ENCODE measurements at places on chromosomes 6 and 20.
A peak's percentile ranks its signal among the peaks of the same experiment; 100 is the strongest.

- no peak overlapping the region for H3K27ac ChIP-seq
- DNase-seq: no peak
- H3K4me3 ChIP-seq: no peak overlapping the region
- no peaks in the 10 kb centered on the region for H3K4me1 ChIP-seq
- H3K27me3 ChIP-seq: no peaks in the 10 kb centered on the region
- H3K36me3 ChIP-seq: peaks cover 2% of the 10 kb centered on the region
These were observed 16.9 kb downstream of the LAMA5 start for GRCh38 chr20:62350098-62350628.

- peaks cover 10% of the 10 kb centered on the region for H3K4me1 ChIP-seq
- H3K4me3 ChIP-seq: no peak overlapping the region
- no peak overlapping the region for H3K27ac ChIP-seq
- H3K27me3 ChIP-seq: peaks cover 13% of the 10 kb centered on the region
These were observed 178.1 kb upstream of the TCF21 start for GRCh38 chr6:133710826-133711225.

GRCh38 chr20:43825051-43825402 lies 89.6 kb upstream of the TOX2 start:
- peaks cover 5% of the 10 kb centered on the region for H3K4me1 ChIP-seq
- no peak overlapping the region for H3K4me3 ChIP-seq
- H3K27ac ChIP-seq: no peak overlapping the region
- no peaks in the 10 kb centered on the region for H3K36me3 ChIP-seq
- H3K27me3 ChIP-seq: peaks cover 29% of the 10 kb centered on the region

DNA sequence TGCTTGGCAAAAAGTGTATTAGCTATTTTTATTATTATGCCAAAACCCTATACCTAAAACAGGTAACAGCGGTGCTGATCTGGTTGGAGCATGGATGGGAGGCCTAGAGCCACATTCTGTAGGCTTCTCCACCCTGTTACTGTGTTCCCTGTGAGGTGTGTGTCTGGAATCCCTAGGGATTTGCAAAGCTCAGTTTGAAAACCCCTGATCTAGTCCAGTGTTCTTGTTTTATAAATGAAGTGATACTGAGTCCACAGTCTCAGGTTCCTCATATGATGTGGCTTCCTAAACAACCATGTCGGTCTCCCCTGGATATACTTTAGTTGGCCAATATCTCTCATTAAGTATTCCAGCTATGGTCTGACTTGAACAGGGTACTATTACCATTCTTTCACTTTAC lies 16.3 kb downstream of the ACSS2 start:
- H3K4me1 ChIP-seq: peaks cover 28% of the 10 kb centered on the region
- H3K27me3 ChIP-seq: no peaks in the 10 kb centered on the region
- no peak overlapping the region for H3K27ac ChIP-seq
- no peak overlapping the region for H3K4me3 ChIP-seq

GRCh38 chr6:156146891-156147290 lies 630.3 kb upstream of the ARID1B start:
- peaks cover 12% of the 10 kb centered on the region for H3K36me3 ChIP-seq
- H3K27me3 ChIP-seq: no peaks in the 10 kb centered on the region
- H3K27ac ChIP-seq: no peak overlapping the region
- no peak for DNase-seq
- H3K4me3 ChIP-seq: no peak overlapping the region
- H3K4me1 ChIP-seq: no peaks in the 10 kb centered on the region

- H3K36me3 ChIP-seq: no peaks in the 10 kb centered on the region
- no peaks in the 10 kb centered on the region for H3K27me3 ChIP-seq
- no peak for DNase-seq
- no peak overlapping the region for H3K4me3 ChIP-seq
These were observed 23.0 kb upstream of the BMP5 start for GRCh38 chr6:55898342-55898741.

GRCh38 chr6:165574220-165575157 lies 88.6 kb downstream of the PDE10A start:
- no peaks in the 10 kb centered on the region for H3K36me3 ChIP-seq
- no peaks in the 10 kb centered on the region for H3K27me3 ChIP-seq
- no peak overlapping the region for H3K4me3 ChIP-seq
- DNase-seq: no peak

- DNase-seq: no peak
- H3K27ac ChIP-seq: peak overlapping the region; percentile 60
- peaks cover 9% of the 10 kb centered on the region for H3K27me3 ChIP-seq
- no peak overlapping the region for H3K4me3 ChIP-seq
- H3K36me3 ChIP-seq: peaks cover 1% of the 10 kb centered on the region
- peaks cover 5% of the 10 kb centered on the region for H3K4me1 ChIP-seq
These were observed 1.3 kb downstream of the NOTCH4 start for GRCh38 chr6:32222333-32223230.

DNA sequence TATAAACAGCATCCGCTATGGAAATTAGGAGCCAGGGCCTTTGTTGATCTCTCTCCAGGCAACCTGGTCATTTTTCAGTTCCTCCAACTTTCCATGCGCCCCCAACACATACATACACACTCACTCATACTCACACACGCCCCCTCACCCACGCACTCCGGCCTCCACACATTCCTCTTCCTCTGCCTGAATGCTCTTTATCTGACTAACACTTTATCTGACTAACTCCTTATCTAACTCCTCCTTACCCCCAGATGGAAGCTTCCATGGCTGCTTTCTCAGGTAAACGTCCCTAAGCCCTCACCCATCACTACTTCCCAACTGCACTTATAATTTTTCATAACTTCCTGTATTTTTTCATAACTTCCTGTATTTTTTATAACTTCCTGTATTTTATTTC lies 17.4 kb downstream of the CASS4 start:
- peaks cover 2% of the 10 kb centered on the region for H3K36me3 ChIP-seq
- no peaks in the 10 kb centered on the region for H3K27me3 ChIP-seq
- H3K27ac ChIP-seq: peak overlapping the region; percentile 53
- H3K4me1 ChIP-seq: peaks cover 37% of the 10 kb centered on the region

GRCh38 chr6:143107911-143108761 lies 47.4 kb downstream of the AIG1 start:
- H3K27ac ChIP-seq: no peak overlapping the region
- H3K27me3 ChIP-seq: no peaks in the 10 kb centered on the region
- no peaks in the 10 kb centered on the region for H3K4me1 ChIP-seq
- no peak overlapping the region for H3K4me3 ChIP-seq
- DNase-seq: no peak

GRCh38 chr6:30915591-30915946 lies 1.5 kb downstream of the VARS2 start:
- peak overlapping the region; percentile 94 for H3K4me3 ChIP-seq
- H3K27ac ChIP-seq: peak overlapping the region; percentile 75
- H3K4me1 ChIP-seq: peaks cover 31% of the 10 kb centered on the region
- no peaks in the 10 kb centered on the region for H3K27me3 ChIP-seq
- H3K36me3 ChIP-seq: peaks cover 6% of the 10 kb centered on the region
- no peak for DNase-seq

DNA sequence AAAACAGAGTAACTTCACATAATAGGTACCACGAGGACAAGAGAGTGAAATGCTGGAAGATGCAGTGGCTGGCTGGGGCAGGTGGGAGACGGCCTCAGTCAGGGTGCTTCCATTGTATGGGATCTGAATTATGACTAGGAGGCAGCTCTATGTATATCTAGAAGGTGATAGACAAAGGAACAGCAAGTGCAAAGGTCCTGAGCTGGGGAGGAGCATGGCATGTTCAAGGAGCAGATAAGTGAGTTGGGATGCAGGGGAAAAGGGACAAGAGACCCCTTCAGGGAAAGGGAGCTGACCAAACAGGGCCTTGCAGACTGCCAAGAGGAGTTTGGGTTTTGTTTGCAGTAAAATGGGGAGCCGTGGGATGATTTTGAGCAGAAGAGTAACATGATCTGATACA lies 8.3 kb upstream of the SLC9A8 start:
- no peaks in the 10 kb centered on the region for H3K36me3 ChIP-seq
- DNase-seq: no peak
- H3K4me3 ChIP-seq: peak overlapping the region; percentile 4
- peaks cover 11% of the 10 kb centered on the region for H3K4me1 ChIP-seq
